ENCODE measurements at places on chromosomes 4 and X.

DNA sequence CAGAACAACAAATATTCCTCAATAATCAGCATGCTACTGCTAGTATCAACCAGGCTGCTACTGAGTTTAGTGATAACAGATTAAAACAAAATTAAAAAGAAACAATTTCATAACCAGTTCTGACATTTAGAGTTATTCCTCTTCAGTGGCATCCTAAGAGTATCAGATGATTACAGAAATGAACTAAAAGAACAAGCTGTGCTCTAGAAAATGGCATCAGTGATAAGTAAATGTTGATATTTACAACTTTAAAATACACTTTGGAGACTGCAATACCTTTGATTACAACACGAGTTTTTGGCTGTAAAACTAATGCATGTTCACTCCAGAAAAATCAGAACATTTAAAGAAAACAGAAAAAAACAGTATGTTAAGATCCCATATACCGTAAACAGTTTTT, 72.9 kb downstream of the ADGRA3 start:
- DNase-seq, result no peak

DNA sequence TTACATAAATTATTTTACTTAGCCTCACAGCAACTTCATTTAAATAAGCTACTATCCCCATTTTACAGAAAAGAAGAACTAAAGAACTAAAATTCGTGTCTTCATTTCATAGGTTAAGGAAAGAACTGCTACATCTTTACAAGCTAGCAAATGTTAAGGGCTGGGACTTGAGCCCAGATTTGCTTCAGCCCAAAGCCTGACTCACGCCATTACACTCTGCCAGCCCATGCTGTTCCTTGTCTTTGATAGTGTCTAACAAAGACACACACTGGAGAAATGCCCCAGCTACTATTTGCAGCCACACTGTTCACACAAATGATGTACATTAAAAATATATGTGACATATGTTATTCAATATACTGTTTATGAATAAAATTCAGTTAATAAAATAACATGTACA, 29.0 kb upstream of the ERVMER34-1 start:
- DNase-seq, result no peak

GRCh38 chrX:151710457-151710856, 5.4 kb upstream of the FATE1 start:
- DNase-seq, result no peak

- DNase-seq, result no peak
These were observed 1.1 kb downstream of the TMEM131L start for GRCh38 chr4:153466949-153467896.

DNA sequence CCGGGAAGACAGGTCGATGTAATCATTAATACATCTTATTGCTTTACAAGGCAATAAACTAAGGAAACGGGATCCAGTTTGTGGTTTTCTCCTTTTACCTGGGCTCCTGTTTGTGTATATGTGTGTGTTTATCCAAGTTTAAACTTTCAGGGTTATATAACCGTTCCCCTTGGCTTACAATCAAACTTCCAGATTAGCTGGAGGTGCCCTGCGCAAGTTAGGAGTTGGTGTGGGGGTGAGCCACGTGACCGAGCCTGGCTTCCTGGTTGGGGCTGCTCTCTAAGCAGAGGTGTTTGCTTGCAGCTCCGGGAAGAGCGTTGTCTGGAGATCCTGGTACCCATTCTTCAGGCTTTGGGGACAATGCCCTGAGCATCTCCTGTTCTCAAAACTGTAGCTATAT, 129.2 kb downstream of the FHDC1 start:
- DNase-seq, result no peak

- no peak for DNase-seq
These were observed 1879.4 kb upstream of the TENM3 start for GRCh38 chr4:180363815-180364214.

GRCh38 chrX:143435916-143436315, 81.4 kb downstream of the SPANXN3 start:
- no peak for DNase-seq

- DNase-seq, result no peak
These were observed 179.7 kb upstream of the TET2 start for GRCh38 chr4:104967034-104967401.

- no peak for DNase-seq
These were observed 21.8 kb downstream of the KIAA1210 start for GRCh38 chrX:119105826-119106225.

GRCh38 chrX:31301203-31301602, 229.4 kb upstream of the FTHL17 start:
- no peak for DNase-seq
